ENCODE measurements at places on chromosomes 6 and 20. TPM values are rescaled to one million over a fixed set of nuclear protein-coding genes. Genes with fewer than 3 reads are reported as not detected.

Gene MUC21
- total RNA-seq: not detected

Gene MLIP
- total RNA-seq: 1.1 TPM

Gene ABT1
- total RNA-seq: 21.4 TPM

Gene PLCB1
- 11.8 TPM for total RNA-seq

Gene GPX5
- total RNA-seq: not detected

Gene ANGPT4
- not detected for total RNA-seq

Gene DNAH8
- total RNA-seq: not detected

Gene TXLNB
- 0.40 TPM for total RNA-seq

Gene MYL9
- total RNA-seq: 0.60 TPM

Gene ORC3
- 7.9 TPM for total RNA-seq

Gene ZBTB46
- 46.4 TPM for total RNA-seq

Gene PROKR2
- not detected for total RNA-seq

Gene TREM1
- total RNA-seq: not detected

Gene BTNL2
- total RNA-seq: not detected
